RPMI8226 (cell line): ENCODE measurements at places on chromosomes 6 and 20.

- DNase-seq: no peak
Observed at GRCh38 chr6:151721671-151722070, 85.8 kb upstream of the ESR1 start.

DNA sequence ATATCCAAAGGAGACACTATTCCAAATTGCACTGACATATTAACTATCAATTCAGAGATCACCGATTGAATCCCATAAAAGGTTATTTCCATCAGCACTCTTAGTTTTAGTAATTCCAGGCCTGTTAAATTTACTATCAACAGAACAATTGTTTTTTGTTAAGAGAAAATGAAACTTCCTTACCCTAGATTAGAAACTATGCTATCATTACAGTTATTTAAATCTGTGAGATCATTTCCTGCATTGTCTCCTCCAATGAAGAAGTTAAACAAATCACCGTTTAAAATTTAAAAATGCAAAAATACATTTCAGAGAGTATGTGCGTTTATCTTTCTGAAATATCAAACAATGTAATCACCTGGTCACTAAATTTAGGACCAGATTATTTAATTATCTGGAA is 57.5 kb downstream of the HIVEP2 start:
- DNase-seq: no peak

DNA sequence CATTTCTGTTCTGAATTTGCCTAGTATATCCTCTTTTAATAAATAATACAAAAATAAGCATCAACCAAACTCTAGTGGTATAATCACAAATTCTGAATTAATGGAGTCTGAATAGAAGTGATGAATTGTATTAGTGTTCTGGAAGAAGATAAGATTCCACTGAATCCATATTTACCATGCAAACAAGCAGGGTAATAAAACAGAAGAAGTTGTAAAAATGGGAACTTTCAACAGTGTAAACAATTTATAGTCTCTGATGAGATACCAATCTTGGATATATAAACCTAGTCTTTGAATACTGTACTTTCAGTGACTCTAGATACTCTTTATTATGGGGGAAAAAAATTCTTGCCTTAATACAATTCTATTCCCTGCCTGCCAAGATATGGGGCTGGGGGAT is 197.6 kb downstream of the KHDC1L start:
- no peak for DNase-seq

- no peak for DNase-seq
Observed at GRCh38 chr20:31836853-31837608, 8.4 kb downstream of the FOXS1 start.

DNA sequence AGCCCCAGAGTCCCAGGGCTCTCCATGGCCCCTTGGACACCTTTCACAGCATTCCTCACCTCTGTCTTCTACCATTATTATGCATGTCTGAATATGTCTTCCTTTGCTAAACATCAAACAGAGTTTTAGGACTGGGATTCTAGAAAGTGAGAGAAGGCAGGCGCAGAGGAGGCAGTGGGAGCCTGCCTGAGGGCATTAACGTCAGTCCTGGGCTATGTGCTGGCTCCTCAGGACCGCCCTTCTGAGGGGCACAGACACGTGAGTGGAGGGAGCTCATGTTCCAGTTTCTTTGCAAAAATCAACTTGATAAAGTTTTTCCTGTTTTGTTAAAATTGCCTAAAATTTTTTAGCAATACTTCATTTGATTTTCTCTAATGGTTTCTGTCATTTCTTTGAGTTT is 38.0 kb downstream of the C6orf15 start:
- DNase-seq: no peak

DNA sequence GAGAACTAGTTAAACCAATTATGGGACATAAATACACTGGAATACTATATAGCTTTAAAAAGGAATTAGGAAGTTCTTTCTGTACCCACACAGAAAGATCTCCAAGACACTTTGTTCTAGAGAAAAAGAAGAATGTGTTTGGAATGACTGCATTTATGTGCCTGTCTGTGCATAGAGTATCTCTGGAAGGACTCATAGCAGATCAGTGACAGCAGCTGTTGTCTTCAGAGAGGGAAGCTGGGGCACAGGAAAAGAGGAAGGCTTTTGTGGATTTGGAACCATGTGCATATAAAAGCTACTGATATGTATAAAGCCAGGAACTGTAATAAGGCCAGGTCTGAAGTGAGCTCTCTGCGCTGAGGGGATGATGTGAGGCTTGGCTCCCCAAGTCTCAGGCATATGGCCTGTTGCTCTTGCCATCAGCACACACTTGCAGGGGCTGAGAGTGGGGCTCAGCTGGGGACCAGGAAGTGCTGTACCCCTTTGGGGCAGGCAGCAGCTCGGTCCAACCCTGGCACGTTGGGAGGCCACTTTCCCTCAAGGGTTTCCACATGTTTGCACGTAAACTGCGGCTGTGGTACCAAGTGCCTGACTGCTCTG is 31.8 kb upstream of the CCDC167 start:
- DNase-seq: no peak

DNA sequence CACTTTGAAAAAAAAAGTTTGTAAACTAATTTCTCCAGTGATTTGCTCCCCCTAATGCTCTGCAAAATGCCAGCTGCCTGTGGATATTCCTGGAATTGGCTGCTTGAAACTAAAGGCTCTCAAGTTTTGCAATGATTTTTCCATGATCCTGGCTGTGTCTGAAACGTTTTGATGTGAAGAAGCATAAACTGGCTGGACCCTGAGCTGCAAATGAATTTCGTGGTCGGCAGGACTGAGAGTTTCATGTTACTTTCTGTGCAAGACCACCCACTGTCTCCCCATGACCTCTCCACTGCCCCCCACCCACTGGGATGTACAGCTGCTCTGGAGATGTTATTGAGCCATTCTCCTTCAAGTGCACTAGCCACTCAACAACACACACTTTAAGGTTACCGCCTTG is 171.3 kb upstream of the SSTR4 start:
- DNase-seq: no peak

DNA sequence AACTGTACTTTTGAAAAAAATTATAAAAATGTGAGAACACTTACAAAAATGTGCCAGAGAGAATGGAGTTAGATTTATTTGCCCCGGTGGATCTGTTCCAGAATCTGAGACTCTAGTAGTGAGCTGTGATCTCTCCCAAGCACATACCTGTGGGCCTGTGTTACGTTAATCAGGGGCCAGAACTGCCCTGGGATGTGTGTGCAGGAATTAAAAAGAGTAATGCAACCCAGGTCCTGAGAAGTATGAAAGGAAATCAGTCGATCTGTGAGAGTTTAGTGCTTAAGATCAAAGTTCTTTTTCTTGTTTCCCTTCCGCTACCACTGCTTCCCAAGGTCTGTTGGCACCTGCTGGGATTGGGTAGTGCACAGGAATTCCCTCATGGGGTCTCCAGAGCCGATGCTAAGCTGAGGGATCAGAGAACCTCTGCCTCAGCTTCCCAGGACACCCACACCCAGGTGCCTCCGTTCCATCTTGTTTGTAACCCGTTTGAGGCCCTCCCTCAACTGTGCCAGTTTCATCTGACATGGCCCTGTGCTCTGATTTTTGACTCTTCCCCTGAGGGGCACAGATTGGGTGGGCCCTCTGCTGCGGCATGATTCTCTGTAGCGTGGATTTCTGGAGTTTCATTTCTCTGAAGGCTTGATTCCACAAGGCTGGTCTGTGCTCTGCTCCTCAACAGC is 87.7 kb downstream of the RREB1 start:
- no peak for DNase-seq

- DNase-seq: no peak
Observed at GRCh38 chr6:98574984-98575383, 259.4 kb upstream of the POU3F2 start.

DNA sequence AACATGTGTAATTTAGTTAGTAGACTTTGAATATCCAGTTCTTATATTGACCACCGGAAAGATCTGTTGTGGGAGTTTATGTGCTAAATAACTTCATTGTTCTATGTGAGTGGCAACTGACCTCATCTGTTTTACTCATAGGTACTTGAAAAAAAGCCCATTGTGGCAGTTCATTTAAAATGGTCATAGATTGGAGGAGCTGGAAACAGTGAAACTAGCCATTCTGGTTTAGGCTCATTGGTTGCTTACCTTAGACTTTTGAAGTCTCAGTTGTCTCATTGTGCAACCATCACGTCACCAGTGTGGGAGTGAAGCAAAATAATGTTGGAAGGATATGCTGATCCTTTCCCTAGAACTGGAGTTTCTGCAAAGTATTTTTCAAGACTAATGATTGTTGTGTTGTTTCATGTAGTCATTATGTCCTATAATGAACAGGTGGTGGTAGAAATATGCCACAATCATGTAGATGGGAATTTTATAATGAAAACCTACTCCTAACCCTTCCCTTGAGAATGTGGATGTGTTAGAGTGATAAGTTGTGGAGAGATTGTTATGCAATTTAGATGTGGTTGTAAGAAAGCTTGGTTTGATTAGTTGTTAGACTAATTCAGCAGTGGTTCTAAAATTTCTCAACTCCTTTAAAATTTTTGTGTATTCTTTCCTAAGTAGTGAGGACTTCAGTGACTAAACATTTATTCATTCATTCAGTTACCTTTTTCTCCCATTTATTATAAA is 18.3 kb downstream of the DSP start:
- no peak for DNase-seq

- no peak for DNase-seq
Observed at GRCh38 chr6:72414657-72415056, 207.2 kb upstream of the KCNQ5 start.

- no peak for DNase-seq
Observed at GRCh38 chr6:143441680-143442545, 8.6 kb downstream of the ADAT2 start.

GRCh38 chr6:17700421-17701416 is 6.0 kb downstream of the NUP153 start:
- DNase-seq: peak; percentile 45

- no peak for DNase-seq
Observed at GRCh38 chr6:153125032-153125431, 6.0 kb downstream of the RGS17 start.

GRCh38 chr6:35461270-35461669 is 6.9 kb upstream of the RPL10A start:
- no peak for DNase-seq

GRCh38 chr20:20341371-20341770 is 26.5 kb upstream of the INSM1 start:
- no peak for DNase-seq

- no peak for DNase-seq
Observed at GRCh38 chr6:25590986-25591385, 61.0 kb upstream of the SCGN start.

DNA sequence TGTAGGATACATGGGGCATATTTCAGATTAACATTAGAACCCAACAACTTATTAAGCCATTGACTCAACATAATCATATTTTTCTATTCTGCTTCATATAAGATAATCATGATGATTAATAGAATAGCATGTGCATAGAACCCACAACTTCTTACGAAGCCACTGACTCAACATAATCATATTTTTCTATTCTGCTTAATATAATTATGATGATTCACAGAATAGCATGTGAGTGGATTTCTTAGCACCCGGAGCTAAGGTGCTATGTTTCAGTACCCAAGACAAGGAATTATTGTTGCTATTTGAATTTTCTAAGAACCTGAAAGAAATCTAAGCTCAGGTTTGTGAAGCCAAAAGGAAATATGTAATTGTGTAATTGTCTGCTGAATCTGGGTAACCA is 96.8 kb downstream of the TENT5A start:
- no peak for DNase-seq

DNA sequence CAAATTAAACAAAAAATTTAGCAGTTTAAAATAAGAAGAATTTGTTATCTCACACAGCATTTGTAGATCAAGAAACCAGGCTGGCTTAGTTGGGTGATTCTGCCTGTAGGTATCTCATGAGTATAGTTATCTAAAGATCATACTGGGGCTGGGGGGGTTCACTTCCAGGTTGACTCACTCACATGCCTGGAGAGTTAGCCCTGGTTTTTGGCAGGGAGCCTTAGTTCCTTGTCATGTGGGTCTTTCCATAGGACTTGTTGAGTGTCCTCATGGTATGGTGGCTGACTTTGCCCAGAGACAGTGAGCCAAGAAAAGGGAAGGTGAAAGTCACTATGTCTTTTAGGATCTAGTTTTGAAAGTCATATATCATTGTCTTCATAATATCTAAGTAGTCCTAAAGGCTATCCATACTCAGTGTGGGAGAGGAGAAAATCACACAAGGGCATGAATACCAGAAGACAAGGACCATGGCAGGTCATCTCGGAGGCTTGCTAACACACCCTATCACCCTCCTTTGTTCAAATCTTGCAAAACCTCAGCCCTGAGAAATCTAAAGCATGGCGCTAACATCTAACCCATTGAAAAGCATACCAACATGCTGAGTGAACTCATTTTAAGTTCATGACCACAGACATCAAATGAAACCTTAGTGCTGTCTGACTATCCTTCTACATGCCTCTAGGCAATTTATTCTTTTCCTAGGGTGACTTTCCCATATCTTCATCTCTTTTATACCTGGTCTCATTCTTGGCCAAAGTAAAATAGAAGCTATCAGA is 39.2 kb downstream of the CYP24A1 start:
- DNase-seq: no peak

DNA sequence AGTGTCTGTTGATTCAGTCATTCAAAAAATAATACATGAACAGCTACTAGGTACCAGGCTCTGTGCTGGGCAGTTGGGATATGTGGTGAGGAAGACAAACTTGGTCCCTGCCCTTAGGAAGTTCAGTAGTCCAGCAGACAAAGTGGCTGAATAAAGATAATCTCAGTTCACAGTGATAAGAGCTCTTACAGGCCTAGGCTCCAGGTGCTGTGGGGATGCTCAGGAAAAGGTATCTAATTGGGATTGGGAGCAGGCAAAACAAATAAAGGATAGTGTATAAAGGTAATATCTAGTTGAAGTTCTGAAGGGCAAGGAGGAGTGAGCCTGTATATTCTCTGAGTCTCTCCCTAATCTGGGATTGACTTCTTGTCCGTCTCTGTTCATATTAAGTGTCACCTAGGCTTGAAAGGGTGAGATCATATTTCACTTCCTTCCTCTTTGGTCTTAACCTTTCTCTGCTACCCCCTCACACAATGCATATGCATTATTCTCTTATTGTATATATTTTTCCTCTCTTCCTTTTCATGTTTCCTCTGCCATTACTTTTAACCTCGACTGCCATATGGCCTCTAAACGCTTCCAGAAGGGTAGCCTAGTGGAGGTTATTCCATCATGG is 13.5 kb downstream of the PTPN1 start:
- DNase-seq: no peak

DNA sequence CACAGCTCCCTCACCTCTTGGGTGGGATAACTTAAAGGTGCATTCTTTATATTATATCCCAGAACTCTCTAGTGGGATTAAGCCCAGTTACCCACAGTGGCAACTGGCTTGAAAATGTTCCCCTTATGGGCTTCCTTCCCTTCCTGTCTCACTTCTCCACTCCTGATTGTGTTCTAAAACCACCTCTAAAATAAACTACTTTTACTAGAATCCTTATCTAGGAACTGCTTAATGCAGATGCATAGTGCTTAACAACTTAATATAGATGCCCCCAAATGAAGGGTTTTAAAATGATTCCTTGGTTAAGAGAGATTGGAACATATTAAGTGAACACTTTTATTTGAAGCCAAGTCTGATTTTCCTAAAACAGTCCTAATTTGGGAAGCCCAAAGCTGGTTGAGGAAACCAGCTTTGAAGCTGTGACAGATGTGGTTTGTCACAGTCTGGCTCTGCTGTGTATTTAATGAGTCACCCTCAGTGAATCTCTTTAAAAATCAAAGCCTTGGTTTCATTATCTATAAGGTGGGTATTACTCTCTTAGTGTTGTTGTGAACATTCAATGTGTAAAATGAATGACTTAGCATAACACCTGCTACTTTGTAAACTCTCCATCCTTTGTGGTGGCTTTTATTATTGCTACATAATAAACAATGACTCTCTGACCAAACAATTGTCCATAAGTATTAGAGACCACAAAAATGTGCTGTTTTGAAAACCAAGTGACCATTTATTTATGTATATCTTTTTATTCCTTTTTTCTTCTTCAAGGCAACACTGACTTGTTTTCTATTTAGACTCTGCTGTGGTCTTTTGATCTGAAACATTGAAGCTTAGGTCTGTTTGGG is 24.4 kb downstream of the PLCB1 start:
- DNase-seq: no peak
